Type B pancreatic cell (in vitro differentiated cells): ENCODE measurements at places on chromosomes 2 and 18.

GRCh38 chr2:95333888-95334338 is 36.8 kb downstream of the KCNIP3 start:
- DNase-seq: no peak

DNA sequence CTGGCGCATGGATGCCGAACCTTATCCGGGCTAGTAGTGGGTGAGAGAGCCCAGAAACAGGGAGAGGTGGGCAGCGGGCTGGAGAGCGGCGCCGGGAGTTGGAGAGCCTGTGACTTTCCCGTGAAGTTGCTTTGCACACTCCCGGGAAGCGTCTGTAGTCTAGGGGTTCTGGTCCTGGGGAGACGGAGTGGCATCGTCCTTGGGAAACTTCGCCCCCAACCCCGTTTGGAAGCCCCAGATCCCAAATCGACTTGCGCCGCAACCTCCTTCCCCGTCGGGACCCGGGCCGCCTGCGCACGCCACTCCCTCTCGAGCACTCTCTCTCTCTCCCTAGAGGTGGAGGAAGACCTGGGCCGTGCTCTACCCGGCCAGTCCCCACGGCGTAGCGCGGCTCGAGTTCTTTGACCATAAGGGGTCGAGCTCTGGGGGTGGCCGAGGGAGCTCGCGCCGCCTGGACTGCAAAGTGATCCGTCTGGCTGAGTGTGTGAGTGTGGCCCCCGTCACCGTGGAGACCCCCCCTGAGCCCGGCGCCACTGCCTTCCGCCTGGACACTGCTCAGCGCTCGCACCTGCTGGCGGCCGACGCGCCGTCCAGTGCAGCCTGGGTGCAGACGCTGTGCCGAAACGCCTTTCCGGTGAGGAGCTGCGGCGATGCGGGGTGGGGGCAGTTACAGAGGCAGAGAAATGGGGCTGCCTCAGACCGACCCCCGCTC is 456 bp downstream of the DOK1 start:
- DNase-seq: no peak

GRCh38 chr18:32450026-32450691 is 20.5 kb downstream of the GAREM1 start:
- DNase-seq: no peak

GRCh38 chr2:64283641-64284361 is 139.6 kb upstream of the PELI1 start:
- DNase-seq: no peak

DNA sequence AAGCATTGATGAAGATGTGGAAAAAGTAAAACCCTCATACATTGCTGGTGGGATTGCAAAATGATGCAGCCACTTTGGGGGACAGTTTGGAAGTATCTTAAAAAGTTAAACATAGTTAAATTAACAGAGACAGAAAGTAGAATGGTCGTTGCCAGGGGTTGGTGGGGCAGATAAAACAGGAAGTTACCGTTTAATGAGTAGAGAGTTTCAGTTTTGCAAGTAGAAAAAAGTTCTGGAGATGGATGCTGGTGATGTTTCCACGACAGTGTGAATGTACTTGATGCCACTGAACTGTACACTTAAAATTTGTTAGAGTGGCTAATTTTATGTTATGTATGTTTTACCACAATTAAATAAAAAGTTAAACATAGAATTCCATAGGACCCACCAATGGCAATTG is 44.5 kb upstream of the EGR4 start:
- no peak for DNase-seq

DNA sequence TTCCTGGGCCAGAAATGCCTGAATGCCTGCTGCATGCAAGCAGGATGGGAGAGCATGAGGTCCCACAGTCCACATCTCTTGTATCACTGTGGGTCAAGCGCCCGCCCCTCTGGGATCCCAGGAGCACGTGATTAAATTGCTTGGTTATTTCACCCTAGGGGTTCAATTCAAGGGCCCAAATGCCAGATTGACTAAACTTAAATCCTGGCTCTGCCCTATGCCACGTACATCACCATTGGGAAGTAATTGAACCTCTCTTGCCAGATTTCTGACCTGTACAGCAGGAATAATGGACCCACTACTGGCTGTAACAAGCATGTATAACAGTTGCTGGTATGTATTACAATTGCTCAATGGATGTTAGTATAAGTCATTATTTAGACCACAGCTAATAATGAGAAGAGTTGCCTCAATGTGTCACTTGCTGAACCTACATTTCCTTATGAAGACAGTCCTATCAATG is 19.9 kb downstream of the FHL2 start:
- DNase-seq: no peak

GRCh38 chr2:203804070-203804469 is 63.5 kb upstream of the CTLA4 start:
- no peak for DNase-seq

DNA sequence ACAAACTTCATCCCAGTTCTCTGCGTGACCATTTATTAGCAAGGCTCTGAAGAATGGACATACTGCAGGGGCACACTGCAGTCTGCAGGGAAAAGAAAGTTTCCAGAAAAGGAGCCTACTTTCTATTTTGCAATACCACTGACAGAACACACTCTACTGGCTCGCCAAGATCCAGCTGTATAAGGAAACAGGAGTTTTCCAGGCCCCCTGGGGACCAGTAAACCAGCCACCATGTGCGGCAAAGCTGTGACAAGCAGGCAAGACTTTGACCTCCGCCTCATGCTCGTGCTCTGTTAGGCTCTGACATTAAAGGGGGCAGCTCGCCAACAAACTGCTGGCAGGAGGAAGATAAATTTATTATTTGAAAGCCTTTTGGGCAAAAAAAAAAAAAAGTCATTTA is 67.3 kb downstream of the CCBE1 start:
- no peak for DNase-seq

GRCh38 chr2:45859682-45860081 is 208.2 kb downstream of the PRKCE start:
- no peak for DNase-seq

DNA sequence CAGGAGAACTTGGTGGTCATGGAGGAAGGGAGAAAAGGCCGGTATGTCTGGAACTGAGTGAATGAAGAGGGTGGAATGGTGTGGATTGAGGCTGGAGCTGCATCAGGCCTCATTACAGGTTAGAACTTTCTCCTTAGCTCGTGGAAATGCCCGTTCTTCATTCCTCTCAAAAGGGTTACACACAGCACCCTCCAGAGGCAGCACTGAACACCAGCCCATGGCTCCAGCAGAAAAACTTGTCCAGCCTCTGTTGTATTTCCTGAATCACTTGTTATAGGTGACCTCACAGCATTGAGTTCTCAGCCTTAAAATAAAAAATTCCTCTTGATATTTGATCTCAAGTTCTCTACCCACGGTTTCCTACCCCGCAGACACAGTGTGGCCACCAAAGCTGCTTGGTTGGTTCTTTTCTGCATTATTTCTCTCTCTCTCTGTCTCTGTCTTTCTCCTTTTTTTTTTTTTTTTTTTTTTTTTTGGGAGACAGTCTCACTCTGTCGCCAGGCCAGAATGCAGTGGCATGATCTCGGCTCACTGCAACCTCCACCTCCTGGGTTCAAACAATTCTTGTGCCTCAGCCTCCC is 89.6 kb downstream of the ITGB1BP1 start:
- peak; percentile 72 for DNase-seq

DNA sequence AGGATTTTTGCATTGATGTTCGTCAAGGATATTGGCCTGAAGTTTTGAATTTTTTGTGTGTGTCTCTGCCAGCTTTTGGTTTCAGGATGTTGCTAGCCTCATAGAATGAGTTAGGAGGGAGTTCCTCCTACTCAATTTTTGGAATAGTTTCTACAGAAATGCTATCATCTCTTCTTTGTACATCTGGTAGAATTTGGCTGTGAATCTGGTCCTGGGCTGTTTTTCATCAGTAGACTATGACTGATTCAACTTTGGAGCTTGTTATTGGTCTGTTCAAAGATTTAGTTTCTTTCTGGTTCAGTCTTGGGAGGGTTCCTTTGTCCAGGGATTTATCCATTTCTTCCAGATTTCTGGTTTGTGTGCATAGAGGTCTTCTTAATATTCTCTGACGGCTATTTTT is 166.7 kb downstream of the ST6GAL2 start:
- DNase-seq: no peak

DNA sequence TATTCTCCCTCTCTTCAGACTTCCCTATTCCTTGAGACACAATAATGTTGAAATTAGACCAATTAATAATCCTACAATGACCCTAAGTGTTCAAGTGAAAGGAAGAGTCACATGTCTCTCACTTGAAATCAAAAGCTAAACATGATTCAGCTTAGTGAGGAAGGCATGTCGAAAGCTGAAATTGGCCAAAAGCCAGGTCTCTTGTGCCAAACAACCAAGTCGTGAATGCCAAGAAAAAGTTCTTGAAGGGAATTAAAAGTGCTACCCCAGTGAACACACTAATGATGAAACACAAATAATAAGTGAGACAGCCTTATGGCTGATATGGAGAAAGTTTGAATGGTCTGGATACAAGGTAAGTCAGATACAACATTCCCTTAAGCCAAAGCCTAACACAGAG is 115.4 kb downstream of the PXDN start:
- DNase-seq: no peak

GRCh38 chr18:154151-154550 is 4.2 kb upstream of the USP14 start:
- DNase-seq: no peak

DNA sequence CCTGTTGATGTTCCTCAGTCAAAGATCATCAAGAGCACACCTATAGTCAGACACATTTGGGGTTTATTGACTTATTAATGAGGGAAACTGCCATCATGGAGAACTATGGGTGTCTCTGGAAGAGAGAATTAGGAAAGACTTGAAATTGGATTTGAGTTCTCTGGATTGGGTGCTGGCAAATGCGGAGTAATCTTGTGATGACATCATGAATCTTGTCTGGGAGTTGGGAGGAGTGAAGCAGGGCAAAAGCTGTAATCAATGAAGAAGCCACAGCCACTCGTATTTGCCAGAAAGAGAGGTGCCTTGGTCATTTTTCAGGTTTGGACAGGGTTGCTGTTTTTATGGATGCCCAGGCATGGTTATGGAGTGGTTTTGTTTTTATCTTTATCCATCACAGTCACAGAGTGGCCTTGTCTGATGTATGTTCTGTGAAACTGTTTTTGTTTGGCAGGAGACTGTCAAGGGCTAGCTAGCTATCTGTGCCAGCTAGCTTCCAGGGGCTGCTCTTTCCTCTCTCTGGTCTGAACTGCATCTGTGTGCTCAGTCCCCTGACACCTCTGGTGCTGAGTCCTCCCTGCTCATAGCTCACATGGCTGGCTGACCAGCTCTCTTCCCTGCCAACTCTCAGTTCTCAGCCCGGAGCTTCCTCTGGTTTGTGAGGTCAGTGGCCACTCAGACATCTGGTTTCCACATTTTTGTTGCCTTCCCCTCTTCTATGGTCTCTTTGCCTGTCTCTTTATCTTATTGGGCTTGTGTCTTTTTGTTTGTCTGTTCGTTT is 193.4 kb upstream of the RMP24 start:
- no peak for DNase-seq

DNA sequence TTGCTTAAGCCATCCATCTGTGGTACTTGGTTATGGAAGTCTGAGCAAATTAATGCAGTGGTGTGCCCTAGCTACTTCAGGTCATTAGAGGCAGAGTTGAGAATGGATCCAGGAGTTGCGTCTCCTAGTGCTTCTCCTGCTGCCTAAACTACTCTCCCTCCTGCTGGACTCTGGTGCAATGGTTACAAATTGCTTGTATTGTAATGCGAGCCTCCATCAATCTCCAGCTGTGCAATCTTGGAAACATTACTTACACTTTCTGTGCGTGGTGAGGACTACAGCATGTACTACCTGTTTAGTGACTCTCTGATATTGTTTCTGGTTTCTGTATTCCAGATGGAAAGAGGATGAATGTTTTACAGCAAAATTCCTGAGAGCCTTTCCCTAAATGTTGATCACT is 119.0 kb upstream of the CYRIA start:
- no peak for DNase-seq

DNA sequence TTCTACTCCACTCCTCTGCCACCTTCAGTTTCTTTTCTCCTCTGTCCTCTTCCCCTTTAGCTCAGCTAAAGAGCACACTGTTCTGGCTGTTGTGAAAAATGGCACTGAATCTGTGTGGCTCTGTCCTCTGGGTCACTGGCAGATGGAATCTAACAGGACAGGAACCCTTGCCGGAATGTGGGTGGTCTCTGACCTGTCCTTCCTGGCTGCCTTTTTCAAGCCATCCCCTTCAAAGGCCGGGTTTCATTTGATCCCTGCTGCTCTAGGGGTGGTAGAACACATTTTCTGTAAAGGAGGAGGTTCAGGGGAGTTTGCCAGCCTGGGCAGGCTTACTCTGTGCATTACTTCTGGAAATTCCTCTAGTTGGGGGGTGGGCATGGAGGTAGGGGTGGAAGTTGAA is 29.9 kb downstream of the MTCL1 start:
- DNase-seq: no peak

GRCh38 chr18:56884511-56884910 is 233.4 kb downstream of the WDR7 start:
- no peak for DNase-seq

DNA sequence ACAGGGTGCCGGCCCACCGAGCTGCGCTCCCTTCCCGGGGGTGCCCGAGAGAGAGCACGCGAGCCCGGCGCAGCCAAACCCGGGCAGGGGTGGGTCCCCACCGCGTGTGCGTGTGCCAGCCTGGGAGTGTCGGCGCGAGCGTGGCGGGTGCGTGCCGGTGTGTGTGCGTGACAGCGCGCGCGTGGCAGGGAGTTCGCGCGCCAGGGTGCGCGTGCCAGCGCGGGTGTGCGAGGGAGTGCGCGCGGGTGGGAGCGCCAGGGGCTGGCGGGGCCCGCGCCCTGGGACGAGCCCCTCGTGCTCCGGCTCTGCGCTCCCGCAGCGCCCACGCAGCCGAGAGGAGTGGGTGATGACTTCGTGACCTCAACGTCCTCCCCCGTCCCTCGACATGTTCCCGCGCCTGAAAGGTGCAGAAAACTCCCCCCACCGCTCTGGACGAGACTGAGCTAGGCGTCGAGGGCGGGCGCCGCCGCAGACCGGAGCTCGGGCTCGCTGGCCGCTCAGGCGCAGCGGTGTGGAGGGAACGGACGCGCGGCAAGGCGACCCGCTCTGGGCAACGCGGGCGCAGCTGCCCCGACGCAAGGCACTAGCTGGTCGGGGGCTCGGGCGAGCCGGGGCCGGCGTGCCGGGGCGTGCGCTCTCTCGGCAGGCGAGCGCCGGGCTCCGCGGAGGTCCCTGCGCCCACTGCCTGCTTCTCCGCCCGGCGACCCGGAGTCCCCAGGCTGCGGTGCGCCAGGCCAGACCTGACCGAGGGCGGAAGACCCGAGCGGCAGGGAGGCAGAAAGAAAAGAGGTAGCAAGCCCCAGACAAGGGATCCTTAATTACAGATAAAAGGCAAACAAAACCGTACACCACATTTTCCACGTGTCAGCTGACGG is 582.8 kb downstream of the ZEB2 start:
- peak; percentile 69 for DNase-seq

DNA sequence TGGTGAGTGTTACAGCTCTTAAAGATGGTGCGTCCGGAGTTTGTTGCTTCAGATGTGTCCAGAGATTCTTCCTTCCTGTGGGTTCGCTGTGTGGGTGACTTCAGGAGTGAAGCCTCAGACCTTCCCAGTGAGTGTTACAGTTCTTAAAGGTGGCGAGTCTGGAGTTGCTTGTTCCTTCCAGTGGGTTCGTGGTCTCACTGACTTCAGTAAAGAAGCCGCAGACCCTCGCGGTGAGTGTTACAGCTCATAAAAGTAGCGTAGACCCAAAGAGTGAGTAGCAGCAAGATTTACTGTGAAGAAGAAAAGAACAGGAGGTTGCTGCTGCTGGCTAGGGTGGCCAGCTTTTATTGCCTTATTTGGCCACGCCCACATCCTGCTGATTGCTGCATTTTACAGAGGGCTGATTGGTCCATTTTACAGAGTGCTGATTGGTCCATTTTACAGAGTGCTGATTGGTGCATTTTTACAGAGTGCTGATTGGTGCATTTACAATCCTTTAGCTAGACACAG is 34.0 kb upstream of the SPTBN1 start:
- DNase-seq: no peak

- no peak for DNase-seq
These were observed 49.1 kb upstream of the DOCK10 start for GRCh38 chr2:225091336-225091735.
